GM03348 (cell line): ENCODE measurements at places on chromosomes 7 and 10.
A peak's percentile ranks its signal among the peaks of the same experiment; 100 is the strongest.

GRCh38 chr7:78301407-78301806 lies 502.8 kb downstream of the PHTF2 start:
- peak; percentile 61 for DNase-seq

GRCh38 chr10:109282510-109282909 lies 640.8 kb downstream of the XPNPEP1 start:
- peak; percentile 75 for DNase-seq

DNA sequence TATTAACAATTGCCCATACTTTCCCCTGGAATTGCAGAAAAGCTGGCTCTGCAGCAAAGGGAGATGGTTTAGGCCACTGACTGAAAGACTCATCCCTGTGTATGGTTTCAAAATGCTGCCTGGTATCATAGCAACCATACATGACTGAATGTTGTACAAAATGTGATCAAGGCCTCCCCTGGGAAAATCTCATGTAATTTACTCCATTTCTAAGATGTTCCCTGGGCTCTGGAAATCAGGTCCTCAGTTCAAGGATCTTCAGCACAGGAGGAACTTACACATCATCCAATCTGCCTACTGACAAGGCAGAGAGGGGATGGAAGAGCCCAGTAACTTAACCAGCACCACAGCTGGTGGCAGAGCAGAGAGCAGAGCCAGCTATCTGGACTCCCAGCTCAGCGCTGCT lies 111.8 kb downstream of the JAZF1 start:
- peak; percentile 51 for DNase-seq

DNA sequence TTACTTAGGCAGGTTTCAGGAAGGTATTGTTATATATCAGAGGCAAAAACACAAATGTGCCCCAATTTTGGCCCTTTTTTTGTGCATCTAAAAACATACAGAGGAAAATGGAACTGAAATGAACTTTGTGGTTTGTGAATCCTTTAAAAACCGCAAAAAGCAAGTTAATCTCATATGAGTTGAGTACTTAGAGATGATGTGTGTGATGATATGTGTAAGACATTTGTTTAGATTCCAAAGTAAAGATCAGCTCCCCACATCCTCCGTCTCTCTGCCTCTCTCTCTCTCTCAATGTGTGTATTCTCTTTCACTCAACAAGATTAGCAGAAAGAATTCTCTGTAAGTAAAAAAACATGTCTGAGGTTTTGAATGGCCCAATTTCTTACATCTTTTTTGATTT lies 201.9 kb downstream of the MALRD1 start:
- DNase-seq, result no peak

DNA sequence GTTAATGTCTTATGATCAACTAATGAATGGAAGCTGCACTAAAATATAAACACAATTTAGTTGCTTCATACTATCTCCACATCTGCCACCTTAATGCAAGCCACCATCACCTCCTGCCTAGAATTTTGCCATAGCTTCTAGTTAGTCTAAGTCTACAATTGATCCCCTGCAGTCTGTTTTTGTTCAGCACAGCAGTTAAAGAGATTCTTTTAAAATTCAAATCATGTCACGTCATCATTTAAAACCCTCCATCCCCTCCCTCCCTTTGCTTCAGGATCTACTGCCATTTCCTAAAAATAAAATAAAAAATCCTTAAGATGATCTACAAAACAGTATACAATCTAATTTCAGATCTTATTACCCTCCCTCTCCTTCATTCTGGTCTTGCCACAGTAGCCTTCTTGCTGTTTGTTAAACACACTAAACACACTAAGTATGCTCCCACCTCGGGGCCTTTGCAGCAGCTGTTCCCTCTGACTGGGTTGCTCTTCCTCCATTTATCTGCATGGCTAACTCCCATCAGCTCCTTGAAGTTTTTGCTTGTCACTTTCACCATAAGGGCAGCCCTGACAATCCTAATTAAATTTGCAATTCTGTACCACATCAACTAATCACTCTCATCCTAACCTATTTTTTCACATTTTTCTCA lies 97.0 kb upstream of the FOXP2 start:
- DNase-seq, result no peak

DNA sequence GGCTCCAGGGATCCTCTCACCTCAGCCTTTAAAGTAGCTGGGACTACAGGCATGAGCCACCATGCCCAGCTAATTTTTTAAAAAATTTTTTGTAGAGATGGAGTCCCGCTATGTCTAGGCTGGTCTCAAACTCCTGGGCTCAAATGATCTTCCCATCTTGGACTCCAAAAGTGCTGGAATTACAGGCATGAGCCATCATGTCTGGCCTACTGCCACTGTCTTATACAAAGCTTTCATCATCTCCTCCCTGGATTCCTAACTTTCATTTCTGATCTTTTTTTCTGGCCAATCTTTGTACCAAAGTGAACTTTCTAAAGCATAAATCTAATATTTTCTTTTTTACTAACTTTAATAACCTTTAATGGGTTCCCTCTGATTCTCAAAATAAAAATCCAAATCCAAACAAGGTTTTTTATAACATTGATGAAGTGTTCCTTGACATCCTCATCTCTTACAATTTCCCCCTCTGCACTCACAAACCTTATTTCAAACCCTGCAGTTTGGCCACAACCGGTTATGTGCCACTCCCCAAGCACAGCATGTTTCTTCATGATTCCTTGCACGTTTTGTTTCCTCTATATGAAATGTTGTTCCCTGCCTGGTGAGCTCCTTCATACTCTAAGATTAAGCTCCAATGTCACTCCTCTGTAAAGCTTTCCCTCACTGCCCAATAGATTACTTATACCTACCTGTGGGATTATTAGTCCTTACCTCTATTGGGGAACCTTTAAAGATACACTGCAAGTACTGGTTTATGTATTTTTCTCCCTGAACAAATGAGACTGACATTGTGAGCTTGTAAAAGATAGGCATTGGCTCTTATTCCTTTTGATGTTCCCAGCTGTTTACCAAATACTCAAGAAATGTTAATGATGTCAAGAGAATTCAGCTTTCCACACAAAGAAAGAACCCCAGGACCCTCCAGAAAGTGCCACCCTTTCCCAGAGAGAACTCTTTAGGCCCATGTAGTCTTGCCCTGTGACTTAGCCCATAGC lies 101.7 kb downstream of the HOXA1 start:
- peak; percentile 45 for DNase-seq

DNA sequence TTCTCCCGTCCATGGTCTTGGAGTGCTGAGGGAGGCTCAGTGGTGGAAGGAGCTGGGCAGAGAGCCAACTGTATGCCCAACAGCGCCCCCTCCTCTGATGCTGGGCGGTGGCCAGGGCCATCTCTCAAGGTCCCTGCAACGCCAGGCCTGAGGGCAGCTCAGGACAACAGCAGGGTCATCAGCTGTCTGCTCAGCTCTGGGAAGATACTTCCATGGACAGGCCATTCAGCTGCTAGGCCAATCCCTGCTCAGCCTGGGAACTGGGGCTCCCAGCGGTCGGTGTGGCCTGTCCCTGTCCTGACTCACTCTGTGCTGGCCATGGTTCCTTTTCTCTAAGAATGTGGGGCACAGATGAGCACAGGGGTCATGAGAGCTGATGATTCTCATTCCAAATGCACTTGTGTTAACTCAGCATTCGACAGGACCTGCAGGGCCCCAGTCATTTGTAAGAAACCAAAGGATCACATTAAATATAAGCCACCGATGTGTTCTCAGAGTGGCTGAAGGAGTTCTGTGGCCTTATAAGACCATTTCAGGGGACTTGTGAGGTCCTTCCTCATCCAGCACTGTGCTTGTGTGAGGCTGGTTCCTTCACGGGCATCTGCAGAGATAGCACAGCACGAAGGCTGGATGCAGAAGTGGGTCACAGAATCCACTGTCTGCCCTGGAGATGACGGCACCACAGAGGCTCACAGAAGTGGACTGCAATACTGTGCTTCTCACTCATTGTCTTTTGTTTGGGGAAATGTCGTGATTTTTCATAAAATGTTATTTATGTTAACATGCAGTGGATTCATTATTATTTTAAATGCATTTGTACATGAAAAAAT lies 73.0 kb downstream of the ADCY1 start:
- no peak for DNase-seq

DNA sequence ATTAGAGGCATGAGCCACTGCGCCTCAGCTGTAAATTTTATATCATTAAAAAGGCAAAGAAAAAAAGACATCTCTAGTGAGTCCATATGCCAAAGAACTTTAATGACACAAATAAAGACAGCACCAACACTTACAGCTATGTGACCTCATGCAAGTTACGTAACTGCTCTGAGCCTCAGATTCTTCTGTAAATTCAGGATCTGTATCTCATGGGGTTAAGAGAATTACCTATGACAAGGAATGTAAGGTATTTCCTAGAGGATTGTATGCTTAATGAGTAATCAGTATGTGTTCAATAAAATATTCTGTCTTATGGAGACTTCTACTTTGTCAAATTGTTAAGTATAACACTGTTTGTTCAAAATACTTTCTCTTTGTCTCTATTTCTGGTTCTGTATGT lies 274.0 kb upstream of the GLI3 start:
- peak; percentile 11 for DNase-seq

GRCh38 chr7:80450621-80451308 lies 61.1 kb downstream of the GNAT3 start:
- DNase-seq, result peak; percentile 15

DNA sequence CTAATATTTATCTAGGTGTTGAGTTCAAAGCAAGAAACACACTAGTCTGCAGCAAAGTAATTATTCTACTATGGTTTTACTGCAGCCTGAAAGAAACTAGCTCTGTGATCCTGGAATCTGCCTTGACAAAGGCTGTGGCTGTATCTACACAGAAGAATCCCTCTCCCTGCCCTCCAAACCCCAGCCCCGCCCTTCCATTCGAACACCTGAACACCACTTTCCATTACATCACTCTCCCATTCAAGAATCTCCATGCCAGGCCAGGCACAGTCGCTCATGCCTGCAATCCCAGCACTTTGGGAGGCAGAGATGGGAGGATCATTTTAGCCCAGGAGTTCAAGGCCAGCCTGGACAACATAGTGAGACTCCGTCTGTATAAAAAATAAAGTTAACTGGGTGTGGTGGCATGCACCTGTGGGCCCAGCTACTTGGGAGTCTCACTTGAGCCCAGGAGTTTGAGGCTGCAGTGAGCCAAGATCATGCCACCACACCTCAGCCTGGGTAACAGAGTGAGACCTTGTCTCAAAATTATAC lies 23.3 kb downstream of the LRRC20 start:
- no peak for DNase-seq

DNA sequence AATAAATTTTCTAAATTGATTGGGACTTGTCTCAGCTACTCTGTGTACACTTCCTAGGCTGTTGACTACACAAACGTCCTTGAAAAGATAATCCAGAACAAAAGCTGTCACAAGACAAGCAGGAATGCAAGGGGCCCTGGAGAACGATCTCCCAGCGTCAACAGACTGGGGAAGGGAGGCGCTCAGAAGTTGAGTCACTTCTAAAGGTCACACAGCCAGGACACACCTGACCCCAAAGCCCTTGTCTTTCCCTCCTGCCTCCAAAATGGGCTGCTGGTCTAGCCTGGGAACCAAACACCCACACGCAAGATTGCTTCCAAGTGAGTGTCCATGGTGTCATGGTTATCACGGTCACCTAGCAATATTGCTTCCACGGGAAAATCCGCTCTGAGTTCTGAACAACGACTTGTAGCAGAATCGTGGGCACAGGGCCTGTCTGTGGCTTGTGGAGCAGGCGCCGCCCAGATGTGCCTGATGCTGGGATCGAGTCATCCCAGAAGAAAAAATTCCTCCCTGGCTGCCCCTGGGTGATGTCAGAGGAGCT lies 49.8 kb downstream of the SPOCK2 start:
- peak; percentile 88 for DNase-seq

- DNase-seq, result no peak
Measured at GRCh38 chr7:73443548-73444255, 10.1 kb downstream of the FZD9 start.

DNA sequence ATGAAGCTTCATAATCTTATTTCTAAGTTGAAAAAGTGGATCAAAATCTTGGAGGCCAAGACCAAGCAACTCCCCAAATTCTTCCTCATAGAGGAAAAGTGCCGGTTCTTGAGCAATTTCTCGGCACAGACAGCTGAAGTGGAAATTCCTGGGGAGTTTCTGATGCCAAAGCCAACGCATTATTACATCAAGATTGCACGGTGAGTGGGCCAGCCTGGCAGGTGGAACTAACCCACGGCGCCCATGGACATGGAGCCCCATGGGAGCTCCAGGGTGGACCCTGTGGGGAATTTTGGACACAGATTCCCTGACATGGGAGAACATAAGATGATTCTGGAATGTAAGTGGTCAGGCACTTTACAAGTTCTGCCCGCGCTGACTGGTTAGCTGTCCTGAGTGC lies 125.9 kb downstream of the TRRAP start:
- DNase-seq, result peak; percentile 61

DNA sequence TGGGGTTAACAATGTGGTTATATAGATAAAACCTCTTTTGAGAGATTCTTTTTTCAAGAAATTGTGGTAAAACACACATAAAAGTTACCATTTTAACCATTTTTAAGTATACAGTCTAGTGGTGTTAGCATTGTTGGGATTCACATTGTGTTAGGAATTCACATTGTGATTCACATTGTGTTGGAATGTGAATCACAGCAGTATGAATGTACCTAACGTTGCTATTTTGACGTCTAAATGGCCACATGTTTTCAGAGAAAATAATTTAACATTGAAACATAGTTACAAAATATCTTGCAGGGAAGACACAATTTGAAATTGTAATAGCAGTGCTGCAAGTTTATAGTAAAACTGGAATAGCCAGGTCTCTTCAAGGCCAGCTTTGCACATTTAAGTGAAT lies 129.0 kb downstream of the BICC1 start:
- no peak for DNase-seq

DNA sequence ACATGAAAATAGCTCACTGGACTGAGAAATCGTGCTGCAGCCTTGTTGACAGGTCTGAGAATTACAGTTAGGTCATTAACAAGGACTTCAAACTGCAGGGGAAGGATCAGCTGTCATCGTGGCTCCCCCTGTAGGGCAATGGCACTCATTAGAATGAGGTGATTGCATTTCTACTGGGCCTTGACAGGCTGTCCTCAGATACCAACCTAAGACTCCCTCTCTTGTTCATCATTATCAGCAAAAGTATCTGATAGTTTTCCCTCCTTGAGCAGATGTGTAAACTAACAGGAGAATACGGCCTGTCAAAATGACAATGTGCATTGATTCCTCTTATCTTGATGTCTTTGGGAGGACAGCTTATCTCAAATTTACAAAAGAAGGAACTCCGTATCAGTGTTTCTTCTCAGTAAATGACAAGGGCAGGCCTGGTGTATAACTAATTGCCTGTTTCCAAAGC lies 648.5 kb upstream of the LRRN3 start:
- DNase-seq, result no peak

DNA sequence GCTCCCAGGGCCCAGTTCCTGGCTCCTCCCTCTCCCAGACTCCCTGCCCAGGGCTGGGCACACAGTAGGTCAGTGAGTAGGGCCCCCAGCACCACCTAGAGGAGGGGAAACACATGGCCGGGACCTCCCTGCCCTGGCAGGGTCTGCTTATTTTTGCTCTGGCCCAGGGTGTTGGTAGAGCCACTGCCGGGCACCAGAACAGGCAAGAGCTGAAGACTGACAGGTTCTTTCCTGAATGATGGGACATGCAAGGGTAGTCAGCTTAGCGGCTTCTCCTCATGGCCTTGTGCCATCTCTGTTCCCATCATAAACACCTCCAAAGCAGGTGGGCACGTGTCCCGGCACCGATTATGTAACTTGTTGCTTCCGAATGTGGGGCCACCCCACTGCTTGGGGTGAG lies 86.5 kb downstream of the NEURL1 start:
- no peak for DNase-seq

GRCh38 chr7:19224951-19225350 lies 79.7 kb upstream of the FERD3L start:
- DNase-seq, result no peak
